ENCODE measurements at places on chromosomes 3 and 15. TPM values are rescaled to one million over a fixed set of nuclear protein-coding genes. Genes with fewer than 3 reads are reported as not detected.

The CTXND1 gene
- not detected for total RNA-seq

The ADAMTS9 gene
- total RNA-seq, result not detected

The GPR171 gene
- not detected for total RNA-seq

The PRKAR2A gene
- total RNA-seq, result 22.4 TPM

The ITPR1 gene
- 133 TPM for total RNA-seq

The IGF1R gene
- total RNA-seq, result 29.1 TPM

GRCh38 chr3:73954506-73954905 lies 329.8 kb upstream of the PDZRN3 start:
- no peak for DNase-seq

GRCh38 chr3:48594417-48595049 lies 596 bp downstream of the COL7A1 start:
- no peak for DNase-seq

- no peak for DNase-seq
These were observed 8.0 kb downstream of the FYCO1 start for GRCh38 chr3:45987368-45988291.

- DNase-seq, result peak; percentile 56
These were observed 69.7 kb upstream of the UBE3A start for GRCh38 chr15:25508369-25509002.

DNA sequence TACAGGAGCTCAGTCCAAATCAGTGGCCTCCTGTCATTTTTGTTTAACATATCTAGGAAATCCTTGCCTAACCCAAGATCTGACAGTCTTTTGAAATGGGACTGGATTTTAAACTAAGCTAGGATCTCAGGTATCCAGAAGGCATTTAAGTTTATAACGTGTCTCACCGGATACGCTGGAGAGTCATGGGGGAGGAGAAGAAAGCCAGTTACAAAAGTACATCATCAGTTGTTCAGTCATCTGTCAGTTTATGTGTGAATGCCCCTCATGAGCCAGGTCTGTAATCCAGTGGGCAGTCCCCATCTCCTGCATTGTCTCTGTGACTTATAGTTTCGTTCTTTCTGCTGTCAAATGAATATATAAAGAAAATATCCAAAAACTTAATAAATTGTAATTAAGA lies 44.4 kb downstream of the RAB7A start:
- DNase-seq, result no peak

- DNase-seq, result peak; percentile 64
These were observed 13.2 kb upstream of the PIK3R4 start for GRCh38 chr3:130759692-130760338.

DNA sequence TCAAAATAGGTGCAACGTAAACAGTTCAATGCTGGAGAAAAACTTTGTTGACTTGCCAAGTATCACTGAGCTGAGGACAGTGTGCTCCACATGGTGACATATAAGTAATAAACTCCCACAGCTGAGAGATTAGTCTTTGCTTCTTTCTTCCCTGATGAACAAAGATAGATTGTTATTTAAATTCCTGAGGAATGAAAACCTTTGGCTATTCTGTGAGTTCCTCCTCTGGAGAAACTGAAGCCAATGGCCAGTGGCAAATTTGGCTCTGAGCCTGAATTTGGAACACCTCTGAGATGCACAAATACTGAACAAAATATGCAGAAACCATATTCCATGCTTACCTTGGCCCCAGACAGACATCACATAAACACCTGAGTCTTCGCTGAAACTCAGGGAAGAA lies 63.3 kb downstream of the RPL22L1 start:
- DNase-seq, result no peak

- no peak for DNase-seq
These were observed 41.5 kb downstream of the MUC4 start for GRCh38 chr3:195770081-195770840.

- DNase-seq, result no peak
These were observed 17.4 kb downstream of the SH3BP5 start for GRCh38 chr3:15315003-15315402.

GRCh38 chr3:170058127-170058526 lies 20.3 kb downstream of the GPR160 start:
- peak; percentile 75 for DNase-seq

DNA sequence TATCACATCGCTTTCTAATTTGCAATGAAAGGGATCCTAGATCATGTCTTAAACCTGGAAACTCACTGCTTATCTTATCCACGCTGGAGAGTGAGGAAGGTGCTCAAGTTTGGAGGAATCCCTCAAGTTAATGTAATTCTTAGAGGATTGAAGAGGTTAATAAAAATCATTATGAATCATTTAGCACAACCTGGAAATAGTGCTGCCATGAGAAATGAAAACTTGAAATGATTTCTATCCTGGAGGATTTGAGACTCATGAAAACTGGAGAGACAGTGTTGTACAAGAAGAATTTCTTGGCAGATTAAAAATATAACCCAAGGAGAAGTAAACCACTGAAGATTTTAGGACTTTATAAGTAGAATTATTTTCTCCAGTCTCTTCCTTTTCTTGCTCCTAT lies 125.9 kb downstream of the ADAMTS9 start:
- DNase-seq, result no peak

GRCh38 chr15:70761931-70762468 lies 1.4 kb downstream of the UACA start:
- DNase-seq, result no peak

- no peak for DNase-seq
These were observed 85.2 kb upstream of the PRR23C start for GRCh38 chr3:139129892-139130291.

DNA sequence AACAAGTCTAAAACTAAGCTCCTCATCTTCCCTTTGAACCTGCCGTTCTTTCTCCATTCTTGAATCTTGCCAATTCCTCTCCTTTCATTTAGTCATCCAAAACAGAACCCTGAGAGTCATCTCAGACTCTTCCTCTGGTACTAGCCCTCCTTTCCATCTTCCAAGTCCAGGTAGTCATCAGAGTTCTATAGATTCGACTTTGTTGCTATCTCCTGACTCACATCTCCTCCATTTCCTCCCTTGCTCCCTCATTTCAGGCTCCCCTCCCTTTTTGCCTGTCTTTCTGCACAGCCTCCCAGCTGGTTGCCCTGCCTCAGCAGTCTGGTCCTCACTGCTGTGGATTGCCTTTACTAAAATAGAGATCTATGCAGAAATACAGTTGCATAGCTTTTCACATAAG lies 4.7 kb downstream of the ATG7 start:
- DNase-seq, result no peak

GRCh38 chr3:43132870-43133636 lies 27.2 kb upstream of the POMGNT2 start:
- DNase-seq, result no peak

- no peak for DNase-seq
These were observed 9.5 kb downstream of the CYP19A1 start for GRCh38 chr15:51328926-51329325.
